ENCODE measurements at places on chromosomes 13 and 19.

DNA sequence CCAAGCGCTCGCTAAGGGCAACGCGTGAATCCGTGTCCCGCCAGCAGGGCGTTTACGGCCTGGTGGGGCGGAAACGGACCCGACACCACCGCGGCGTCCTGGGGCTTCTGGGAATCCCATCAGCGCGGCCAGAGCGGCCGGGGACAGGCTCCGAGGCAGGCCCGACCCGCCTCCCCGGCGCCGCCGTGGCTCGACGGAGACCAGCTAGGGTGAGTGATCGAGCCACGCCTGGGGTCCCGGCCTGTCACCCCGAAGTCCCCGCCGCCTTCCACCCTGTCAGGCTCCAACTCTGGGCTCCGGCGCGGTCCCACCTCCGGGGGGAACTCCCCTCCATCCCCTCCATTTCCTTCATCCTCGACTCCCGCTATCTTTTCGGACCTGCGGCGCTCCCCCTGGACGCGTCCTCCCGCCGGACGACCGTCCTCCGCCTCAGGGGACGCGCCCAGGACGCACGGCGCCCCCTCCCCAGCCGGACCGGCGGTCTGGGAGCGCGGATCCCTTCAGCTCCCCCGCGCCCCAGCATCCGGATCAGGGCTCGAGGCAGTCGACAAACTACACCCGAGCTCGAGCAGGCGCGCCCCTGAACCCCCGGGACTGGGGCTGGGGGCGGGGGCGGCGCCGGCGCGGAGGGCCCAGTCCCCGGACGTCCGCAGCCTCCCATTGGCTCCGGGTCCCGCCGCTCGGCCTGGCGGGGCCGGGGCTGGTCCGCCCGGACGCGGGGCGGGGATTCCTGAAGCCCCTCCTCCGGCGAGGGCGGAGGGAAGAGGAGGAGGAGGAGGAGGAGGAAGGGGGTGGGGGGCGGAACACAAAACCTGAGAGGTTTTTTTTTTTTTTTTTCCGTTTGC is 638 bp upstream of the BICRA start:
- peak; percentile 79 for DNase-seq

GRCh38 chr13:103192511-103193135 is 126.4 kb upstream of the SLC10A2 start:
- DNase-seq: peak; percentile 32

DNA sequence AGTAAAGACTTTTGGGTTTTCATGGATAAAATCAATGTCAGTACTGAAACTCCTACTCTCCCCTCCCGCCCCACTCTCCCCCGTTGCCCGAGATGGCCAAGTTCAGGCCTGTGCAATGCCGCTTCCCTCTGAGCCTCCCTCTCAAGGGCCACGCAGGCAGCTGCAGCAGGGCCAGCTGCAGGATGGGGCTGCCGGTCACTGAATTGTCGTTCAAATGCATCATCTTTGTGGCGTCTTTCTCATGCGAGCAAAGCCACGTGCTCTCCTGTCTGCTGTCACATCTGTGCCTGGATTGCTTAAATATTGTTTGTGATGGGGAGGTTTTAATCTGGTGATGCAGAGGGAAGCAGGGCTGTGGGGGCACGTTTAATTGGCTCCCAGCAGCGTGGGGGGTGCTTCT is 26.6 kb downstream of the SHISA2 start:
- no peak for DNase-seq

- no peak for DNase-seq
These were observed 14.8 kb downstream of the RABAC1 start for GRCh38 chr19:41944336-41944735.

GRCh38 chr13:32205431-32206096 is 109.6 kb downstream of the ZAR1L start:
- no peak for DNase-seq

GRCh38 chr13:27203854-27204253 is 32.2 kb upstream of the USP12 start:
- no peak for DNase-seq

DNA sequence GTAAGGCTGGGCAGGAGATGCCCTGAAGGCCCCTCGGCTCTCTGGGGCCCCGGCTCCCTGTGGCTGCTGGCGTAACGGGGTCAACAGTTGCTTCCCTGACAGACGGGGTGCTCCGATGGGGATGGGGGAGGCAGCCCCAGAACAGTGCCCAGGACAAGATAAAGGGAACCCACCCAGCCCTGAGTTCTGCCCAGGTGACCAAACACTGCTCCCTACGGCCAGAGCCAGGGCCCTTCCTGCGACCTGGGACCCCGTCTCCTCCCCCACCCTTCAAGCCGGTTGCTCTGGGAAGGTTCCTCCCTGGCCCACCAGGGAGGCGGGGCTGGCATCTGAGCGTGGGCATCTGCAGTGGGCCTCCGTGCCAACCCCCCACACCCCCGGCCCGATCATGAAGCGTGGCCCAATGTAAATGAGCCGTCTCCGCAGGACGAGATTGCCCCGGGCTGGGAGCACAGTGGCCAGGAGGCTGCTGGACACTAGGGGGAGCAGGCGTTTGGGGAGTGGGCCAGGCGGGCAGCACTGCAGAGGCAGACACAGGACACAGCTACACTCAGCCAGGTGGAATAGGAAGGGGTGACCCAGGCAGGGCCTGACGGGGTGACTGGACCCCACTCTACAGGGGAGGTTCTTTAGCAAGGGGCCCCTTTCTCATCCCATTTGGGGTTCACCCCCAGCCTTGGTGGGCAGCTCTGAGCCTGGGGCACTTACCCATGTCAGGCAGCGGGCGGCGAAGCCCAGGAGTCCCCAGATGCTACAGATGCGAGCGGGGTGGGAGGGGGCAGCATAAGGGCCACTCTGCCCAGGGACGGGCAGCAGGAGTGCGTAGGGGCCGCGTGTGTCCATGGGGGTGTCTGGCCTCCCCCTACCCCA is 1.2 kb upstream of the NKPD1 start:
- DNase-seq: no peak

- DNase-seq: no peak
These were observed 11.2 kb downstream of the KRTDAP start for GRCh38 chr19:35478794-35479677.

- no peak for DNase-seq
These were observed 3.8 kb upstream of the KPTN start for GRCh38 chr19:47487551-47488515.
